Stromal cell of bone marrow (primary cell): ENCODE measurements at places on chromosomes 1 and 21.

GRCh38 chr21:14548779-14549178, 2.7 kb upstream of the SAMSN1 start:
- no peak for DNase-seq

DNA sequence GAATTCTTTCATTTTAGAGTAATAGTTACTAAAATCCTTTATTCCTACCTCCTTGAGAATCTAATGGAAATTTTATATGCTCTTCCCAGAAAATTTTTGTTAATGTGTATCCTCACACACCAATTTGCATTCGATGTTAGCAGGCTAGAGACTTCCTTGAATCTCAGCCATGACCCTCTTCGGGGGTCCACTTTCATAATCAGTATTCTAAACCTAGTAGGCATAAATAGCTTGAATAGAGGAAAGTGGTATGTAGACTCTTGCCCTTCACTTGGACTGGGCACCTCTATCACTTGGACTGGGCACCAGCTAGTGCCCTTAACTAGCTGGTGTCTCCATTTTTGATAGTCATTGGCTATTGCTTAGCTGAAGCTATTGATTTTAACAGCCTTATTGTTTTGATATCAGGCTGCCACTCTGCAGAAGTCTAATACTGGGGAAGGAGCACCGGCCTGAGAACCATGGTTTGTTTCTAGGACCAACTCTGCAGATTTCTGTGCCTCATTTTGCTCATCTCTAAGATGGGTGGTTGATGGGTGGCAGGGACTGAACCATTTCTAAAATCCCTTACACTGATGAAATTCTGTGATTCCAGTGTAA, 42.8 kb downstream of the MRPL39 start:
- DNase-seq, result no peak

DNA sequence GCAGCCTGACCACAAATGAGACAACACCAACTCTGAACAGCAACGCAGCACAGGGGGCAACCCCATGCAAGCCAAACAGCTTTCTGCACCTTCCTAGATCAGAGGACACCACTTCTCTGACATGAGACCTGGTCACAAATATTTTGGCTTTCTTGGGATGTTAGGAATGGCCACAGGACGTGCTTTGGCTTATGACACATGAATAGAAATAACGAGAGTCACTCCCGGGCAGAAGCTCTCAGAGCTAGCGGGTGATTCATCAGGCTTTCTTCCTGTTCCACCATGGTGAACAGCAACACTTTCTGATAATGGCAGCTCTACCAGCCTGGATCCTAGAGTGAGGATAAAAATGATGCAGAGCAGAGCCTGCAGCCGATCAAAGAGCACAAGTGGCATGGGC, 39.4 kb downstream of the PAFAH2 start:
- peak; percentile 41 for DNase-seq

DNA sequence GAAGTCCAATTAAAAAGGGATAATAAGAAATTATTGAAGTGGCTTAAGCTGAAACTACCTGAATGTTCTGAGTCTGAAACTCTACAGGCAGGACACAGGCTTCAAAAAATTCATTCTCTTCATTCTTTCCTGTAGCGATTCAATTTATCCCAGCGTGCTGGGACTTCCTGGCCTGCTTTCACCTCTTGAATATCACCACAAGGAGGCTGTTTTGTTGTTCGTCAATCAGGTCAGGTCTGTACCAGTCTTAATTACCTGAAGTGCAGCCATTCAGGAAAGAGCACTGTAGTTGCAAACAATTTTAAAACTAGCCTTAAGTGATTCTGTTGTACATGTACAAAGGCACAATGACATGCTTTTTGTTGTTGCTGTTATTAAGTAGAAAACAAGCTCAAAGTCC, 38.4 kb downstream of the FYB2 start:
- no peak for DNase-seq

DNA sequence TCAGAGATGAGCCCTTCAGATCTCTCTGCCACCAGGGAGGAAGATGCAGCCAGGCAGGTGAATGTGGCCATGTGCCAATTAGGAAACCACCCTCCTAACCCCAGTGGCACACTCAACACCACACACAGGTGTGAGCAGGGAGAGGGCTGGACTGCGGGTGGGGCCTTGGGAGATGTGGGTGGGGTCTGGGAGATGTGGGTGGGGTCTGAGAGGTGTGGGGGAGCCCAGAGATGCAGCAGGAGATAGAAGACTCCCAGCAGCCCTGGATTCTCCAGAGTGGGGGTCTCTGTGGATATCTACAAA, 43.2 kb upstream of the COL6A1 start:
- DNase-seq, result no peak

DNA sequence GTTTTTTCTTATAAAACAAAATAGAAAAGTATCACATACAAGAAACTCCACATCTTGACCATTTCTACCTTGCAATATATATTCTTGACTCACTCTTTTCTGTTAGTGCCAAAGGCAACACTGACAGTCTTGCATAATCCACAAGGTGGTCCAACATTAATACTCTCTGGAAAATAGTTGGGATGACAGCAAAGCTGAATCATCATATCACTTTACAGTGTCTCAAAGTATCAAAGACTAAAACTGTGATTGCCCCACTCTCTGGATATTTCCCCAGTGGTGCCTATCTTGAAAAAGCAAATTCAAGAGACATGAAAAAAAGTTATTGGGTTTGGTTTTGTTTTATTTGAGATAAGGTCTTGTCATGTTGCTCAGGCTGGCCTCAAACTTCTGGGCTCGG, 14.6 kb upstream of the TGFBR3 start:
- DNase-seq, result peak; percentile 83

- DNase-seq, result no peak
Measured at GRCh38 chr1:29981586-29982239, 741.7 kb downstream of the MATN1 start.

DNA sequence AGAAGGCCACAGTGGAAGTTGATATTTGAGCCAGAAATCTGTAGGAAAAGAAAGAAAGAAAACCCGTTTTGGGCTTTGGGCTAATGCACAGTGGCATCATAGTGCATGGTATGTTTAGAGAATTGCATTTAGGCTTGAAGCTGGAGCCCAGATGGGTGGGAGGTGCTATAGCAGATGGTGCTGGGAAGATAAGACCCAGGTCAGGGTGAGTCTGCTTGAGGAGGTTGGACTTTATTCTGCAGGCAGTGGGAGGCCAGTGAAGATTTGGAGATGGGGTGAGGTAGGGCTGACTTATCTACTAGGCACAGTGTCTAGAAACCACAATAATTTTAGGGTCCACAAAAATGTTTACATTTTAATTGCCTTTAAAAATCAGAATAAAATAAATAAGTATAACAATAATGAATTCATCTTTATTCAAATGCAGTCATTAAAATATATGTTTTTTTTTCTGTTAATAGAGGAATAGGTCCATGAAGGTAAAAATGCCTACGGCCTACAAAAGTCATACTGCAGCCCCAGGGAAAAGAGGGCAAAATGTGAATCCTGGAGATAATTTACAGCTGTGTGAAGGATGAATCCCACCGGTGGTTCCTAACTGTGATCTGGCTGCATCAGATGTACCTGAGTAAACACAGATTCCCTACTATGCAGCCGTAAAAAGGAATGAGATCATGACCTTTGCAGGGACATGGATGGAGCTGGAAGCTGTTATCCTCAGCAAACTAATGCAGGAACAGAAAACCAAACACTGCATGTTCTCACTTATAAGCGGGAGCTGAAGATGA, 8.7 kb downstream of the DNAJC6 start:
- no peak for DNase-seq

GRCh38 chr21:38413958-38414548, 84.2 kb downstream of the ERG start:
- DNase-seq, result no peak

GRCh38 chr1:77276941-77277340, 4.9 kb upstream of the AK5 start:
- DNase-seq, result no peak

DNA sequence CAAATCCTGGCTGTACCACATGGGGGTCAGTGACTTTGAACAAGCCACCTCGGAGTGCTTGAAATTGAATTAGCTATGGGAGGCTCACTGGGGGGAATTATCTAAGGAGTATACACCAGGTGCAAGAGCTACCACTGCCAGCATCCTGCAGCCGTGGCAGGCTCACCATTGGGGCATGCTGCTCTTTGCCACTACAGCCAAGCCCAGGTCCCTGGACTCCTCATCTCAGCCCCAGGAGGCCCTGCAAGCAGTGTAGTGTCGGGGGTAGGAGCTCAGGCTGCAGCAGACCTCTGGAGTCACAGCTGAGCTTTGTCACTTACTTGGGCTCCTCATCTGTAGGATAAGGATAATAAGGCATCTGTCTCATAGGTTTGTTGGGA, 35.3 kb downstream of the ACOT11 start:
- no peak for DNase-seq

GRCh38 chr1:25794325-25794724, 5.7 kb upstream of the SELENON start:
- peak; percentile 57 for DNase-seq

DNA sequence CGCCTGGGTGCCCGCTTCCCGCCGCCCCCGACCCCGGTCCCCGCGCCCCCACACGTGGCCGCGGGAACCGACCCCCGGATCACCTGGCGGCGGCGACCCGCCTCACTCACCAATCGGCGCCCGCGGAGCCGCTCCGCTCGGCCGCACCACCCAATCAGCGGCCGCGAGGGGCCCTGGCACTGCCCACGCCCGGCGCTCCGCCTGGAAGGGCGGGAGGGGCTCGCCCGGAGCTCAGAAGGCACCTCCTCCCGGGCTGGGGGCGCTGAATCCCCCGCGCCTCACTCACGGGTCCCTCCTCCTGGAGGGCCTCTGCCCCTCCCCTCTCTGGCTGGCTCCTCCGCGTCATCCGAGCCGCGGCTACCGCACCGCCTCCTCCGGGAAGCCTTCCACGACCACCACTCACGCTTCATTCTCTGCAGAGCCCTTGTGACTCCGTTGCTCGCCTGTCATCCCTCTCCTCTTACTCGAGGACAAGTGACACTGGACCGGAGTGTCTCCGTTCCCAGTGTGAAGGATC, 374 bp downstream of the SH2D5 start:
- peak; percentile 27 for DNase-seq

- no peak for DNase-seq
Measured at GRCh38 chr1:225338545-225338944, 89.3 kb downstream of the LBR start.

DNA sequence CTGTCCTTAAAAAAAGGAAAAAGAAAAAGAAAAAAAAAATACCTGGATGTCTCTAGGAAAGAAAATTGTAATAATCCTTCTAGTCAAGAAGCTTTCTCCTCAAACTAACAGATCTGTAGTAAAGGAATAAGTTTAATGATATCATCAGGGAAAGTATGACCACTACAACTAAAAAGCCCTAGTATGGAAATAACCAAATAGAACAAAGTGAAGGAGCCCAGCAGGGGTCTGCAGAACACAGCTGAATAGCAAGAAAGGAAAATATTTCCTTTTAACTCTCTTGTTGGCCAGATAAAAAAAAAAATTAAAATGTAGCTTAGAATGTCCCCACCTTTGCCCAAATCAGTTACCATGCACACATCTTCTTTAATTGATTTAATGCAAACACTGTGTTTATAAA, 43.2 kb downstream of the PRRX1 start:
- no peak for DNase-seq

DNA sequence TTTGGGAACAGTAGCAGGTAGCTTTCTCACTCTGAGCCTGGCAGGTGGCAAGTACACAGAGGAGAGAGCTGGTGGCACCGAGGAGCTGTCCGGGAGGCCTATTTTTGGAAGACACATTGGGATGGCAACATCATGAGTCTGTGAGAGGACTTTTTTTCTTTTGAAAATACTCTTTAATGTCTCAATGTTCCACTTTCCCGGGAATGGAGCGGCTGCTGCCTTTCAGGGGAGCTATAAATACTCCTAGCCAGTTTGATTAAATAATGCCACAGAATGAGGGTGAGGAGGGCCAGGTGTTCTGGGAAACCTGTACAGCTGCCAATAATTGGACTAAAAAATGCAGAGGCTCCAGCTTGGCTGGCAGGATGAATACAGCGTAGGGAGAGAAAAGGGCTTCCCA, 93.3 kb upstream of the COG2 start:
- no peak for DNase-seq

DNA sequence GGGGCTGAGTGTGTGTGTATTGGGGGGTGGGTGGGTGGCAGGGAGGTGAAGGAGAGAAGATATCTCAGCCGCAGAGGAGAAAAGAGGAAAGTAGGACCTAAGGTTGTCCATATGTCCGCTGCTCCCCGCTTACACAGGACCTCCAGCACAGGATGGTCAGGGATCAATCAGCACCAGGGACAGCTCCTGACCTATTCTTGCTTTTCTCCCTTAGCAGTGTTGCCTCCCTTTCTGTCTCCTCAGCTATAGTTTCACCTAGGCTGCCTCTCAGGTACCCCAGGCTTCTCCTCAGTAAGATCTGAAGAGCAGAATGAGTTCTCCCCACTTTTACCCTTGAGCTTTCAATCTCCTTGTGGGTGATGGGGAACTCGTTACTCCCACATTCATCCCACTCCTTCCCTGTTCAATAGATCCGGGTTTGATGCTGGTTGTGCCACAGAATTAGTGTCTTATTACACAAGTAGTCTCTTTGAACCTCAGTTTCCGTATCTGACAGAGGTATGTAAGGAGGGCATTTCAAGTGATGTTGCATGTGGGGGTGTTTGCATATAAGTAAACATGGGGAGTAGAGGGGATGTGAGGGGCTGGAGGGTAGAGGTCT, 1.4 kb upstream of the DPH2 start:
- DNase-seq, result no peak

- no peak for DNase-seq
Measured at GRCh38 chr1:100036718-100037655, 67.2 kb downstream of the SLC35A3 start.

DNA sequence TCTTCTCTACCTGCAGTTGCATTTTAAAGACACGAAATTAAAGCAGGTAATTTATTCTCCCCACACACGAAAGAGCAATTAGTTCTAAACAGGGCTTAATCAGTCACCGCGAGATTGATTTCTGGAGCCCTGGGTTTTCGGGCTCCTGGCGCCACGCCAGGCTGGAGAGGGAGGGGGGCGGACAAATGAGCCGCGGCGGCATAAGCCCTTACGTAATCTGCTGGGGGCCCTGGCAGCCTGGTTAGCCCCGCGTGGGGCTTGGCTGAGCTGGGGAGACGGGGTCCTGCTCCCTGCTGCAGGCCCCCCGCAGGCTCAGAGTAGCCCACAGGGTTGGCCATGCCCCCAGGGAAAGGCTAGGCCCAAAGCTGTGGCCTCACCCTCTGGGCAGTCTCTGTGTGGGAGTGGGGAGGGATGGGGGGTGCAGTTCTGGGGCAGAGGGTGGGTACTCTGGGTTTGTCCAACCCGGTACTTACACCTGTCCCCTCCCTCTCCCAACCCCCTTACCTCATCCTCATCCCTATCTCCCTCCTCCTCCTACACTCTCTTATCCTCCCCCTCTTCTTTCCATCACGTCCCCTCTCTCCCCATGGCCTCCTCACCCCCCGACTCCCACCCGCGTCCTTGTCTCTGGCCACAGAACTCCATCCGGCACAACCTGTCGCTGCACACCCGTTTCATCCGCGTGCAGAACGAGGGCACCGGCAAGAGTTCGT, 19.9 kb downstream of the FOXO6 start:
- no peak for DNase-seq

- DNase-seq, result no peak
Measured at GRCh38 chr1:224182057-224182865, 779 bp upstream of the DEGS1 start.
